Colonic mucosa (tissue), 4 donors: ENCODE measurements at places on chromosomes 6 and 20. TPM values are rescaled to one million over a fixed set of nuclear protein-coding genes. Genes with fewer than 3 reads are reported as not detected.

The THEMIS gene
- 0.96 TPM for total RNA-seq

The VARS1 gene
- total RNA-seq: 136 TPM

The ABCC10 gene
- total RNA-seq: 33.9 TPM

The NRSN1 gene
- 0.64 TPM for total RNA-seq

DNA sequence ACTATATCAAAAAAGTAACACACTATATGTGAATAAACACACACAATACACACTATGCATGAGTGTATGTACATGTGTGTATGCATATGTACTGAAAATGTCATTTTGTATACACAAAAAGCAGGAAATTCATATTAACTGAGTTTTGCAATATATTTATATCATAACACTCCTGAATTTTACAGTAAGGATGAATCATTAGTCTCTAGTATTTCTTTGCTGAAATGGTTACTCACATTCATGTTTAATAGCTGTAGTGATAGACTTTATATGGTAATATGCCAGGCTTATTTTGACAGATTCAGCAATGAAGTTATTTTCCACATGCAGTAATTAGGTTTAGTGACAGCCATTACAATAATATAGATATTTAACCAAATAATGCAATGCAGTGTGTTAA is 1216.2 kb upstream of the CITED2 start:
- DNase-seq: no peak

GRCh38 chr6:67766057-67766456 is 869.0 kb upstream of the ADGRB3 start:
- DNase-seq: no peak

The ECT2L gene
- not detected for total RNA-seq

GRCh38 chr6:132060591-132060990 is 109.4 kb upstream of the CCN2 start:
- DNase-seq: no peak

DNA sequence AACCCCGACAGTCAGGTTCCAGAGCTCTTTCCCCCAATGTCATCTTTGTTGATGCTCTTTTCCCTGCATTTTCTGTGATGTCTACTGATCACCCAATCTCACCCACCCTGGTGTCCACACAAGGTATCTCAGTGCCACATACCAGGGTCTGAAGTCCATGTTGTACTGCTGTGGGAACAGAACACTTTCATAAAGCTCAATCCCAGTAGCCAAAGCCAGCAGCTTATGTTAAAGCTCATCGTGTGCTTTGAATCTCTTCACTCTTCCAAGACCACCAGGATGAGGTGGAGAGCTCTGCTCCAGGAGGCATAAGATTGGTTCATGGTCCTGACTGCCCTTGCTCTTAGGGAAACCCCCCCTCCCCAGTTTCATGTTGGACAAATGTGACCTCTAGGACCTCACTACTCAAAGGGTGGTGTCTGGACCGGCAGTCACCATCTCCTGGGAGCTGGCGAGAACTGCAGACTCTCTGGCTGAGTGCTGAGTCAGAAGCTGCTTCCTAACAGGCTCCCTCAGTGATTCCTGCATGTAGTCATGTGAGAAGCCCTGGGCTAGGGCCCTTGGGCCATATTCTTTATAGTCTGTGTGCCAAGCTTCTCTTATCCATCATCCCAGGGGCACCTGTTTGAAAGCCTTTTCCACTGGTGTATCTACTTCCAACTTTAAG is 13.4 kb upstream of the CPNE5 start:
- DNase-seq: no peak

The NKX2-4 gene
- total RNA-seq: not detected

- no peak for DNase-seq
Observed at GRCh38 chr20:5945963-5946362, 4.4 kb downstream of the TRMT6 start.

- DNase-seq: peak; percentile 93
Observed at GRCh38 chr20:63520934-63521601, 503 bp downstream of the PPDPF start.

GRCh38 chr20:36666181-36666740 is 20.3 kb upstream of the SLA2 start:
- DNase-seq: no peak

DNA sequence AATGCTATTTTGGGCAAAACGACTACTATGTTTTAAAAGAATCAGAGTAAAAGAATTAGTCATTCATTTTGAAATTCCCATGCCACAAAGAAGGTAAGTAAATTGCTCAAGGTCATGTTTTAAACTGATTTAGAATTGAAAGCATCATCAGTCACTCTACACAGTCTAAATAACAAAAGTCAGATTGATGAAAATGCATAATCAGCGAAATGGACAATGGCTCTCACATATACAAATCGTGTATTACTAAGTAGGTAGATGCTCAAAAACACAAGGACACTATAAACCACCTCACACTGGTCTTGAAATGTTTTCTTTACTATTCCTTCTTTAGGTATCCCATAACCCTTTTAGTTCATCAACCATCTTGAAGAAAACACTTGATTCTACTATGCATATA is 135.4 kb downstream of the OPN5 start:
- no peak for DNase-seq

The C20orf96 gene
- total RNA-seq: 8.2 TPM

The PHACTR2 gene
- 46.9 TPM for total RNA-seq
